ENCODE measurements at places on chromosomes 4 and X.

DNA sequence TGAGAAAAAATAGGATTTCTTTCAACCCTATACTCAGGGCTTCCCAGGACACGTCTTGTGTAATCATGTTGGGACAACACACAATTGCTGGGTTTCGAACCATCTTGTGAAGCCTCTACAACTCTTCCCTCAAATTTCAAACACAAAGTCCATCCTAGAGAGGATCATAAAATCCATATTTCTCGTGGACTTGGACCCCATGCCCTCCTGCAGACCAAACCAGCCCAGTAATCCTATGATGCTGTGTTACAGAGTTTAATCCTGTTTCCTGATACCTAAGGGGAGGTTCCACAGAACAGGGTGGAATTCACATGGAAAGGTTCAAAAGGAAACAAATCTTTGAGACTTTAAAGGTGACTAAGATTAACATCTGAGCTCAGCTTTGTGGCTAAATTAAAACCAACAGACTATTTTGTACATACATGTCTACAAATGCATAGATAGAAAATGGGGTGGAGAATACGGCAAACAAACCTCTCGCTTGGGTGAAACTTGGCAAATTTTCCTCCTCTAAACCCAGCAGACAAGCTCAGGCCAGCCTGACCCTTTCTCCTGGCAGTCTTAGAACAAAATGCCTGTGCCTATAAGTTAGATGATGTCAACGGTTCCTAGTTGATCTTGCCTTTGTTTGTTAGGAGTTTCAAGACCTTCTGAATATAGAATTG lies 38.1 kb downstream of the EGFL6 start:
- DNase-seq = no peak

DNA sequence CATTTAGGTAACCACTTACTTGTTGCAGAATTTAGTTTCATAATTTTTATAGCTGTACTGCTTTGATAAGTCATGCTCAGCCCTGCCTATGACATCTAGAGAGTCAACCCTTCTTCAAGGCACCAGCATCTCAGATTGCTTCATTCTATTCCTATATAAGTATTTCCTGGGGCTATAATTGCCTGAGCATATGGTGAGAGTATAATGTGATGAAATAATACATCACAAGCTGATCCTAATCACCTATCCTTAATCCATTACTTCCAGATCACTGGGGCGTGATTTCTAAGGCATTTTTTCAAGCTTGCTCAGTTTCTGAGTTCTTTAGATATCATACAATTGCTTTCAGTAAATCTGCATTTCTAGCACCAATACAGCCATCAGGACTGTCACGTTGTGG lies 200.0 kb upstream of the NPY2R start:
- no peak for DNase-seq

DNA sequence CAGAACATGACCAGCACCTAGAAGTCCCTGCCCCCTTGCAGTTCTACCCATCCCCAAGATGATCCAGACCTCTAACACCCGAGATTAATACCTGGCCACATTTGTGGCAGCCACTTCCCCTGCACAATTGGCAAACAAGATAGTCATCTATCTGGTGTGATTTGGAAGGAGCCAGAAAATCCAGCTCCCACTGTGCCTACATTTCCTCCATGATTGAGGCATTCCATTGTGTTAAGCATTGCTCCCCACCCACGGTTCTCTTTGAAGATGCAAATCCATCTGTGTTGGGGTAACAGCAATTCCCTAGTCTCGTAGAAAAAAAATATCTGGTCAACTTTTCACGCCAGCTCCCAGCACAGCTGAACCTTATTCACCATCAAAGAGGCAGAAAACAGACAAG lies 405.0 kb downstream of the BCOR start:
- no peak for DNase-seq

DNA sequence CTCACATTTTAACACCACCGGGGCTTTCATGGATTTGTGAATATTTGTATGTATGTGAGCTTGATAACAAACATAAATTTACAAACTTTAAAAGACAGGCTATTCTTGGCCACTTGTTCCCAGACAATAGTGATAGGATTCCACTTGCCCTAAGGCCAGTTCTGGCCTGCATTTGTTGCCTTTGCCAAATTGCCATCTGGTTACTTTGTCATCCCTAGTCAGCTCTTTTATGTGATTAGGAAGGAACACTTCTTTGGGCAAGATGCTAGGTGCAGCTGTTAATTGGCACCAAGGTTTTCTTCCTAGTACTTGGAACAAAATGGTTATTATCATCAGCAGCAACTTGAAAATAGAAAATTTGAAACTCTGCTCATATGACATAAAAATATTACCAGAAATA lies 63.3 kb downstream of the CCSER1 start:
- no peak for DNase-seq

GRCh38 chr4:101693842-101694398 lies 96.6 kb upstream of the BANK1 start:
- no peak for DNase-seq

GRCh38 chr4:183920512-183920911 lies 15.4 kb downstream of the STOX2 start:
- DNase-seq = no peak

DNA sequence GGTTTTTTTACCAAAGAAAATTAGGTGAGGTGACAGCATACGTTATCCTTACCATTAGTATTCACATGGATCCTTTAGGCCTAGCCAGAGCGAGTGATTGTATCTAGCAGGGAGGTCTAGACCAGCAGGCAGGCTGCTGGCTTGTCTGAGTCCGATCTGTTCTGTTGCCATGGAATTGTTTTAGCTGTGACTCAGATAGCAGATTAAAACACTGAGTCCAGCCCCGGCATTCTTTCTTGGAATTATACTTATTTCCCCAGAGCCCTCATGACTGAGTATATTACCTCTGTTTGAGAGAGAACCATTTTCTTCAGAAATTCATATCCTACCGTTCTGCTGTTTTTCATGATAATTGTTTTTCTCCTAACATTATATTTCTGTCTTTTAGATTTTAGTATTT lies 37.4 kb downstream of the OCRL start:
- DNase-seq = peak; percentile 87

- no peak for DNase-seq
Observed at GRCh38 chr4:98638661-98639060, 19.8 kb downstream of the TSPAN5 start.

DNA sequence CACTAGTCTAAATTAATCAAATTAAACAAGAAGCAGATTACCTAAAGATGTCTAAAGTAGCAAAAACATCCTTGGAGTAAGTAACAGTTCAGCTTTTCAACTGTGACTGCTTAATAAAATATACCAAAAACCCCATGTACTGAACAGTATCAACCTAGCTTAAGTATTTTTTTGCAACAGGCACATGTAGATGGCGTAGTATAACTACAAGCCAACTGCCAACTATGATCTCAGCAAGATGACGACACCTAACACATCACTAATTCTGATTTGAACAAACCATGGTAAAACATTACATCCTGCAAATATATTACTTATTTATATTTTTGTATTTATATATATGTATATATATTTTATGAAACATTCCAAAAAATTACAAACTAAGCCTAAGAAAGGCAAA lies 24.5 kb downstream of the DHX15 start:
- peak; percentile 71 for DNase-seq

GRCh38 chr4:1300466-1301455 lies 11.1 kb downstream of the MAEA start:
- DNase-seq = peak; percentile 98

- DNase-seq = no peak
Observed at GRCh38 chr4:151664289-151664688, 96.5 kb downstream of the GATB start.

GRCh38 chrX:69142788-69143469 lies 22.3 kb downstream of the PJA1 start:
- DNase-seq = no peak

DNA sequence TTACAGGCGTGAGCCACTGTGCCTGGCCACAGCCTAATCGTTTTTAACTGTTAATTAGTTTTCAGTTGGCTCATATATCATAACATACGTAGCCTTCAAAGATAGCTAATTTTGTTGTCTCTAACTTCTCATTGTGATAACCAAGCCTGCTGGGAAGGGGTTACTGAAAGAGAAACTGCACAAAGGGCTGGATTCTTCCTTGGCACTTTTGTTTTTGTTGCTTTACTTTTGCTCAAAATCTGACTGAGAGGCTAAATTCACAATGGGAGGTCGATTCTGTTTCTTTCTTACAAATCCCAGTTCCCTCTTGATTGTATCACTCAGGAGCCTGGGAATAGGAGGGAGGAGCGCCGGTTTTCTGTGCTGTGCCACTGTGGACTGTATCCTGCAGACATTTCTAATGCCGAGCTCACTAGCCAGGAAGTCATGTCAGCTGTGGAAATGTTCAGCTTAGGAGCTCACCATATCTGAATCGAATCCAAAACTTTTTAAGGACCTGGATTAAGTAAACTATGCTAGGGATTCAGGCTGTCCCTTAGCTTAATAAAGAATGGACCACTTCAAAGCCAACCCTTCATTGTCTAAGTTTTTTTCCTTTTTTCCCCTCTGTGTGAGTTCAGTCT lies 120.5 kb upstream of the FAT1 start:
- DNase-seq = peak; percentile 61

GRCh38 chrX:72159769-72160168 lies 21.8 kb upstream of the PIN4 start:
- no peak for DNase-seq
